GOT3 (cell line): ENCODE measurements at places on chromosomes 1 and 21.

GRCh38 chr21:38322311-38322950, 65.6 kb downstream of the KCNJ15 start:
- DNase-seq = no peak

GRCh38 chr1:6006882-6007281, 14.7 kb upstream of the NPHP4 start:
- DNase-seq = no peak

DNA sequence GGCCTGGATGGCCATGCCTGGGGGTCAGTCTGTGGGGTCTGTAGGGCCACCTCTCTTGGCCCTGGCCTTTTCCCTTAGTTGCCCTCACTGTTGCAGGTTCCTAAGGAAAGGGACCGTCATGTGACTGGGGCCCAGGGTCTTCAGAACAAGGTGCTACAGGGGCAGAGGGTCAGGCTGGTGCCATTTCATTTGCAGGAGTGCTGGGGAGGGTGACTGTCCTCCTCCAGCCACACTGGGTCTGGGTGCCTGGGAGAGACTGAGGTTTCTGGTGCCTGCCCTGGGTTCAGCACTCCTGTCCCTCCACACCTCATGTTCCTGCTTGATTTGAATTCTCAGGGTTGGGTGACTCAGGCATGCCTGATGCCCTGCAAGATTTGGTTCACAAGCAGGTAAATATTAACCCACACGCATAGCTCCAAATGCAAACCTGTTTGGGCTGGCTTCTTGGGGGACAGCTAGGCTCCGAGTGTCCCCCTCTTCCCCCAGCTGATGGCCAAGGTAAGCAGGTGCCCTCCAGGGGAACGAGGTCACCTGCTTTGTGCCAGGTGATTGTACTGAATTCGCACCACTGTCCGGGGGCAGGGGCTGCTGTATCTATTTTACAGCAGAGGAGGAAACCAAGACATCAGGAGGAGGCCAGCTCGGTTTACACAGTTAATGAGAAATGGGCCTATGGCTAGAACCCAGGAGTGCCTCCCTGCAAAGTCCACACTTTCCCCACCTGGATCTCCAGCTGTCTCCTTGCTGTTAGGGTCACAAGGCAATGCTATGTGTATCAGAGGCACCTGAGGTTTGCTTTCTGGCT, 20.3 kb downstream of the ARHGEF10L start:
- DNase-seq = no peak

- no peak for DNase-seq
Observed at GRCh38 chr1:95685081-95685480, 451.1 kb downstream of the RWDD3 start.

DNA sequence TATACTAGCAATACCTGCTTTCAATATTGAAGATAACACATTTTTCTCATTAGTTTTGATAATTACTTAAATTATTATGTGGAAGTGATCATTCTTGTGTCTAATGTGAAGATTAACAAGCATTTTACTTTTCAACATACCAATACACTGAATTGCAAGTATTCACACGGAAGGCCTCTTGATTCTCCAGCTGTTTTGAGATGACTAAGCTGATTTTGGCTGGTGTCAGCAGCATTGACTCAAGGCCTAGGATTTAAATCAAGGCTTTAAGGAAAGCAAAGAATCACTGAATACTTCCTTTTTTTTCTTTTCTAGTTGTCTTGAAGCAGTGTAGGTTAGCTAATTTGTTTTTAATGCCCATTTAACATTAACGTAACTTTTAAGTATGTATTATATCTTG, 373.7 kb downstream of the SRGAP2C start:
- no peak for DNase-seq

- DNase-seq = no peak
Observed at GRCh38 chr1:34356853-34357252, 180.1 kb downstream of the C1orf94 start.

GRCh38 chr1:1777583-1777899, 729 bp downstream of the NADK start:
- no peak for DNase-seq

DNA sequence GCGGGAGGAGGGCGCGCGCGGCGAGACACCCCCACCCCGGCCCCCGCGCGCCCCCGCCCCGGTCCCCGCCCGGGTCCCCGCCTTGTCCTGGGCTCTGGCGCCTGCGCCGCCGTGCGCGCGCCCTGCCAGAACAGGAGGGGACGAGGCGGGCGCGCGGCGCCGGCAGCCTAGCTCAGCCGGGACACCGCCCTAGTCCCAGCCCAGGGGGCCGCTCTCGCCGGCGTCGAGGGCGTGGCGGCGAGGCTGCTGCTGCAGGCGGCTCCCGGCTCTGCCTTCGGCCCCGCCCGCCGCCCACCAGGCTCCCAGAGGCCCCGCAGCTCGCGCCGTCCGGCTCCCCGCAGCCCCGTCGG, at the start of gene RCAN3:
RCAN3 (plus strand) TSS at position 128 of the 350 bp plus-strand sequence. CDS start 11,537 bp downstream, outside the sequence.
- DNase-seq = peak; percentile 52

DNA sequence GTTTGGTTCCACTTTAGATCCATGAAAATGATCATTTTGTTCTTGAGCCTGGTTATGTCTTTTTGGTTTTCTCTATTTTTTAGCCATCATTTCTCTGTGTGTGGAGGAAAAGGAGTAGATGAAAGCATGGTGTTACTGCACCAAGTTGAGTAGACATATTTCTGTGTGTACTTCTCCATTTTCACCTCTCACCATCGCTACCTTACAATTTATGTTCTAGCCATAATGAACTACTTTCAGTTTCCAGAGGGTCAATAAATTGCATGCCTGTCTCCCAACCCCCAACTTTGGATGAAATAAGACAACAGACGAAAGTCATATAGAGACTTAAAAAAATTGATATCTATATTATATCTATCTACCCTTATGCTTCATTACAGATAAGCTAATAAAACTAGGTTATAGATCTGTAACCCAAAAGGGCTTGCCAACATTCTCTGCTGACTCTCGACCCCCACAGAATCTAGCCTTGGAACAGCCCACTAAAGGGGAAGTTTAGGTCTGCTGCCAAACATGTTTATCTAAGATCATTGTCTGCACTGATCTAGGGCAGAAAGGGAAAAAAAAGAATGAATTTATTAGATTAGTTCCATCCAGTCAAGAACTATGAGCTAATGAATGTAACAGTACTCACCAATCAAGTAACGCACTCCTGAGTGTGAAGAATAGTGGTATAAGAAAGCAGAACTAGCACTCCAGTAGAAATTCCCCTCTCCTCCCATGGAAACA, 7.5 kb upstream of the MAN1A2 start:
- DNase-seq = no peak

DNA sequence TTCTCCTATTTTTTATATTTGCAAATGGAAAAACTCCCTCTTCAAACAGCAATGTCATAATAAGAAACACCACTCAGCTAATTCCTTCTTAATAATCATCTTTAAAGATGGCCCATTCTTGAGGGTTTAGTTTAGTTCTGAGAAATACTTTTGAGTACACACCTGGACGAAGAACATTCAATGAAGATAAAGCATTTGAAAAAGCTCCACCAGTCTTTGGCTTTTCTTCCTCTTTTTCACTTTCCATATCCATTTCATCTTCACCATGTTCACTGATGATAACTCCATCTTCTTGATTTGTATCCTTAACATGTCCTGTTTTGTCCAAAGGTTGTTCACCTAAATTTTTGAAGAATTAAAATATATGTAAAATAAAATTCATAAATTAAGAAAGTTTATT, 7.4 kb downstream of the PAXBP1 start:
- DNase-seq = no peak

- no peak for DNase-seq
Observed at GRCh38 chr1:191174298-191174697, 696.6 kb upstream of the BRINP3 start.

GRCh38 chr1:112054510-112054909, 65.0 kb upstream of the KCND3 start:
- no peak for DNase-seq

DNA sequence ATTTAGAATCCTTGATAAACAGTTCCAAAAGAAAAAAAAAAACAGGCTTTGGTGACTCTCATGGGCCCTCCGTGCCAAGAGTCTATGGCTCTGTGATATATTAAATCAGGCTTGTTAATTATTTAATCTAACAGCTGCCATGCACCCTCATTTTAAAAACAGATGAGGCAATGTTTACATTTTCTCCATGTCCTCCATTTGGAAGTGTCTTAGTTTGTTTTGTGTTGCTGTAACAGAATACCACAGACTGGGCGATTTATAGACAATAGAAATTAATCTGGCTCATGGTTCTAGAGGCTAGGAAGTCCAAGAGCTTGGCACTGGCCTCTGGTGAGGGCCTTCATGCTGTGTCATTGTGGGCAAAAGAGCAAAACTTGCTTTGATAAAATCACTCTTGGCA, 58.0 kb downstream of the B3GALT5 start:
- DNase-seq = no peak

DNA sequence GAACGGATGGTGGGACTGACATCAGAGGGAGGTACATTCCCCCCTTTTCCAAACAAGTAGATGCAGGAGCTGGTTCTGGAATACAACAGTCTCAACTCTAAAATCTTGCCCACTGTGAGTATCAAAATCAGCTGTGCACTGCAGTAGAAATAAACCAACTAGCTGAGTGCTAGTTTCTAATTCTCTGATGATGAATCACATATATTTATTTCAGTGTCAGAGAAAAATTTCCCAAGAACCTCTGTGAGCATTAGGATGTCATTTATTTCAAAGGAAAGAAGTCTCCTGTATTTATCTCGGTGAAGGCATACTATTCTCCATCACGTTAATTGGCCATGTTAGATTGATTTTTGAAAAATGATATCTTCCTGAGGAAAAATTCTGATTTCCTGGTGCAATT, 67.1 kb downstream of the LHX9 start:
- DNase-seq = no peak

- DNase-seq = no peak
Observed at GRCh38 chr1:116474921-116475849, 95.6 kb downstream of the CD58 start.

- no peak for DNase-seq
Observed at GRCh38 chr1:939511-940106, 15.9 kb downstream of the SAMD11 start.

- no peak for DNase-seq
Observed at GRCh38 chr1:6861075-6861724, 75.9 kb downstream of the CAMTA1 start.

GRCh38 chr1:112991402-112992120, 35.6 kb upstream of the SLC16A1 start:
- no peak for DNase-seq

- no peak for DNase-seq
Observed at GRCh38 chr1:198798923-198799386, 160.1 kb downstream of the PTPRC start.

DNA sequence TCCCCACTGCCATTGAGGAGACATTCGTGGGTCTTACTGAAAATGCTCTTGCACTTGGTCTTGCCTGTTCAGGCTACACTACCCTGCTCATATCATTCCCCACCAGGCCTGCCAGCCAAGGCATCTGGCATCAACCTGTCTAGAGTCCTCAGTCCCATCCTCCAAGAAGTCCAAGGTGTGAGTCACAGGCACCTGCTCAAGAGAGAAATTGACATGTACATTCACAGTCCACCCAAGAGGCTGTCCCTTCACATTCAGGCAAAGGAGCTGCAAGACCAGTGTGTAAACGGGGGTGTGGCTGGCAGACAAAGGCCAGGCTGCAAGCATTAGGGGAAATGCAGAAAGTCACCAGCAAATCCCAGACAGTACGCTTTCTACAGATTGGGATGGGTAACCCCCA, 13.1 kb upstream of the PLA2G2C start:
- no peak for DNase-seq

GRCh38 chr1:227776331-227776771, 39.1 kb upstream of the PRSS38 start:
- no peak for DNase-seq

- no peak for DNase-seq
Observed at GRCh38 chr1:222106377-222106776, 364.5 kb upstream of the DUSP10 start.

DNA sequence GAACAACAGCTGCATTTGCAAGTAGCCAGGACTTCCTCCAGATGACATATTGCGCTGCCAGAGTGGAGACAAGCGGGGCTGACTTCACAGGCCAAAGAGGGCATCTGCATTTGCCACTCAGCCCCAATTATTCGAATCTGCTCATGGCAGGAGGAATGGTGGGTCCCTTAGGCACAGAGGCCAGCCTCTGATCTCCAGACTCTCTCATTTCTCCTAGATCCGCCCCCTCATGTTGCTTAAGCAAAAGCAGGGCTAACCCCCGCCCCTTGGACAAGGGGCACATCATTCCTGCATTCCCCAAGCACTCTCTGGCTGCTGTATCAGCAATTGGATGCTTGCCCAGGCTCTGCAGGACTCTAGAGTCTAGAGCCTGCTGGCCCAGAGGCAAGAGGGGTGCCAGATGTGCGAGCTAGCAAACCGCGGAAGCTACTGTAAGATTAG, 262.4 kb downstream of the ST6GALNAC3 start:
- no peak for DNase-seq

DNA sequence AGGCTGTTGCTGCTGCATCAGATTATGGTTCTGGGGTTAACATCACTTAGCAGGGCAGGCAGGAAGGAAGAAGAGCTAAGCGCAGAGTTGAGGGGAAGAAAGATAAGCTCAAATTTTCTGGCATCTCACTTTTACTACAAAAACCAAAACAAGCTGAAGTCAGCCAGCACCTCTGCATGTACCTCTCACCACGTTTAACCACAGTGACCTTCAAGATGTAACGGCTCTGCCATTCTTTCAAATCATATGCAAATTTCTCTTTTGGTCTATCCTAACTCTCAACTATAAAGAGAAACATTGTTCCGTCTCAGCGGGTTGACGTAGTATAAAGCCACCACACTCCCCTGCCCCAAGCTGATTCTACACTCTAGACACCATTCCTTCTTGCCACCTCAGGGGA, 154.4 kb downstream of the OMA1 start:
- DNase-seq = no peak

GRCh38 chr1:157512036-157512969, 40.0 kb downstream of the FCRL5 start:
- DNase-seq = no peak

DNA sequence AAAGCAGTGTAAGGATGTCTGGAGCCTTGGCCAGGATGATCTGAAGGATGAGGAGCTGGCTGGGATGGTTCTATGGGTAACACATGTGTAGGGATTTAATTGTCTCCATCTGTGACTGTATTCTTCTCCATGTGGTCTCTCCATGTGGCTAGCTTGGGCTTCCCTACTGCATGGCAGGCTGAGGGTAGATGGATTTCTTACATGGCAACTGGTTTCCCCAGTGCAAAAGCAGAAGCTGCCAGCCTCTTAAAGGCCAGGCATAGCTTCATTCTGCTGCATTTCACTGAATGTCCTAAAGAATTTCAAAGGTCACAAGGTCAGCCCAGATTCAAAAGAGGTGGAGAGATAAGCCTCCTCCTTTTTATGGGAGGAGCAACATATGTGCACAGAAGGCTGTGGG, 61.7 kb downstream of the XCL2 start:
- no peak for DNase-seq
